Activated CD4-positive, alpha-beta T cell treated with anti-CD3 and anti-CD28 coated beads, Interleukin-2, Interleukin-4, amounts not matched to agents 100 ng/mL and 50 ng/mL, durations not matched to agents 16 hours and 8 hours (primary cell): ENCODE measurements at places on chromosomes 11 and 22.

DNA sequence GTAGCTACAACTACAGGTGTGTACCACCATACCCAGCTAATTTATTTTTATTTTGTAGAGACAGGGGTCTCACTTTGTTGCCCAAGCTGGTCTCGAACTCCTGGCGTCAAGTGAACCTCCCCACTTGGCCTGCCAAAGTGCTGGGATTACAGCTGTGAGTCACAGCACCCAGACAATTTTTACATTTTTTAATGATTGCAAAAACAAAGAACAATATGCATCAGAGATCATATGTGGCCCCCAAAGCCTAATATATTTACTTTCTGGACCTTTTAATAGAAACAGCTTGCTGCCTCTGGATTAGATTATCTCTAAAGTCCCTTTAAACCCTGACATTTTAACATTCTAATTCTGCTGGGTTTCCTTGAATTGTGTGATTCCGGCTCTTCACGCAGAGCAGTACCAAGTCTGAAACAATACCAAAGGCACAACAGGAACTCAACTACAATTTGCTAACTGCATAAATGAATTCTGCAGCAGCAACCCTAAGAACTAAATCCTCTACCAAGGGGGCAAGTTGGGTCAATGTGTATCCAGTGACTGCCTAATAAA is 25.0 kb downstream of the RAB30 start:
- DNase-seq: no peak

- DNase-seq: no peak
Measured at GRCh38 chr11:124900464-124900863, 2.8 kb upstream of the ROBO4 start.

- DNase-seq: no peak
Measured at GRCh38 chr22:28357193-28357592, 322.4 kb downstream of the TTC28 start.

DNA sequence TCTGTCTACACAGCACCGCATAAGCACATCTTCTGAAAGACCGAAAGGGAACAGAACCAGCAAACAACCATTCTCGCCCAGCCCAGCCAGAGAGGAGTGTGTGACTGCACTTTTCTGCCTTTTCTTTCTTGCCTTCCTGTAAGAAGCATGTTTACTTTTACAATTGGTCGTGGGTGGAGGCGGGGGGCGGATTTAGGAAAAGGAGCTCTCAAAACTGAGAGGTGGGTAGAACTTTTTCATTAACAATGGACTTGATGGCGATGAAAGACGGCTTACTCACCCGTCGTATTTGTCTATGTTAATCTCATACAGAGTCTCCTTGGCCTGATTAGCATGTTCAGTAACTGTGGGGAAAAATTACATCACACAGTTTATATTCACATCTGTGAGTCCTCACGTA is 27.2 kb downstream of the CERK start:
- no peak for DNase-seq

GRCh38 chr22:45478108-45478771 is 24.4 kb upstream of the FBLN1 start:
- no peak for DNase-seq

- DNase-seq: no peak
Measured at GRCh38 chr11:130533871-130534270, 85.4 kb downstream of the ADAMTS15 start.
